ENCODE measurements at places on chromosomes 1 and 21.

DNA sequence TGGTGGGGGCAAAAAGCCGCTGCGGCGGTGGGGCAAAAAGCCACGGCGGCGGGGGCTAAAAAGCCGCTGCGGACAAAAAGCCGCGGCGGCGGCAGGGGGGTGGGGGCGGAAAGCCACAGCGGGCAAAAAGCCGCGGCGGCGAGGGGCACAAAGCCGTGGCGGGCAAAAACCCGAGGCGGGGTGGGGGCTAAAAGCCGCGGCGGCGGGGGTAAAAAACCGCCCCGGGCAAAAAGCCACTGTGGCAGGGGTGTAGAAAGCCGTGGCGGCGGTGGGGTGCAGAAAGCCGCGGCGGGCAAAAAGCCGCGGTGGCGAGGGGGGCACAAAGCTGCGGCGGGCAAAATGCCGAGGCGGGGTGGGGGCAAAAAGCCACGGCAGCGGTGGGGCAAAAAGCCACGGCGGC lies 3901.8 kb downstream of the SRGAP2C start:
- DNase-seq = no peak

DNA sequence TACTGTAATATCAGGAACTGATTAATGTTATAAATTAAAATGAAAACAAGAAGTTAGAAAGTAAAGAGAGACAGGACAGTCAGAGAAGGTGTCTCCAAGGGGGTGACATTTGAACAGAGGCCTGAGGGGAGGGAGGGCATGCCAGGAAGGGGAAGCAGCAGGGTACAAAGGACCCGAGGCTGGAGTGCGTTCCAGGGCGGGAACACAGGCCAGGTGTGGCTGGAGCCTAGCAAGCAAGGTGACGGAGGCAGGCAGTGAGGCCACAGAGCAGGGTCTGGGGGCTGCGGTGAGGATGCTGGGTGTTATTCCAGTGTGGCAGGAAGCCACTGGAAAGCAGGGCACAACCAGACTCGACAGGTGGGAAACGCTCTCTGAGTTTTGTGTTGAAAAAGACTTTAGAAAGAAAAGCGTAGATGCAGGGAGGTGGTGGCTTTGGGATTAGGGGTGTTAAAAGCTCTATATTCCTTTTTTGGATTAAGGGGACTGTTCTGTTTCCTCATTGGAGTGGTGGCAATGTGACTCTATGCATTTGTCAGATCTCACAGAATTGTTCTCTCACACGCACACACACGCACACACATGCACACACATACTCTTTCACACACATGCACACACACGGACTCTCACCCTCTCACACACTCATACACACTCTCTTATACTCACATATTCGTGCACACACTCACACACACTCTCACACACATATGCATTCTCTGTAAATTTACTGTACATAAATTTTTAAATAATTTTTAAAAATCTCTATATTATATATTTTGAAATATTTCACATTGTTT lies 124.5 kb downstream of the GLIS1 start:
- DNase-seq = no peak

DNA sequence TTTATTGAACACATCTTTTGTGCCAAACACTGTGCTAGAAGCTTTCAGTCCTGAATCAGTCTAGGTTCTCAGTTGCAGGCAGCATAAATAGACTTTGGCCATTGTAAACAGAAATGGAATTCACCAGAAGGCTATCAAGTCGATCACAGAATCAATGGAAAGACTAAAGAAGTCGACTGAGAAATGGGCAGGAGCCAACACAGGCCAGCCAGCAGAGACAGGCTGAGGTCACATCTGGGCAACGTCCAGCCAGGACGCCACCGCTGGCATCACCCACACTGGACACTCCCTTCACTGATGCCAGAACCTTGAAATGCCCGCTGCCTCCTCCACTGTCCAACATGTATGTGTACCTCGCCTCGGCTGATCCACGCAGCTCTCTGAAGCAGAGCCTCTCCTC lies 5.5 kb upstream of the CNTN2 start:
- no peak for DNase-seq

DNA sequence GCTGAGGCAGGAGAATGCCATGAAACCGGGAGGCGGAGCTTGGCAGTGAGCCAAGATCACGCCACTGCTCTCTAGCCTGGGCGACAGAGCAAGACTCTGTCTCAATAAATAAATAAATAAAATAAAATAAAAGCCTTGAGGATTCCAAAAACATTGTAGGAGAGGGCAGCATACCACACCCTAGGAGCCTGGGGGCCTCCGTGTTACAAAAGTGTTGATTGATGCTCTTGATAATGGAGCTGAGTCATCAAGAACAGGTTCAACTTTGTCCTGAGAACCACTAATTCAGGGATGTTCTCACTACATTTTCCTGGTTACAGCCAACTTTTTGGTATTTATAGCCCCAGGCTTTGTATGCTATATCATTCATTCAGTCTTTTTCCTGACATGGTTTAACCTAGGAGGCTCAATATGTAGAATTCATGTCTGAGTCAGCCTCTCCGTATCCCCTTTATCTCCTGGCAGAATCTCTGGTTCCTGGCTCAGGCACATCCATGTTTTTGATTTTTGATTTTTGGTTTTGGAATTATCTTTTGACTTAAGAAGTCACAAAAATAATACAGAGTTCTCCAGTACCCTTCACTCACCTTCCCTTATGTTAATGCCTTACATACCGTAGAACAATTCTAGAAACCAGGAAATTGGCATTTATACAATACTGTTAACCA lies 69.4 kb downstream of the LRRC8D start:
- DNase-seq = no peak

GRCh38 chr1:150922519-150922975 lies 3.6 kb upstream of the SETDB1 start:
- DNase-seq = no peak

- DNase-seq = no peak
These were observed at the start of gene SCMH1 for GRCh38 chr1:41241749-41242341. Gene SCMH1 (minus strand): TSS chr1:41242306. CDS start chr1:41186133, 56,173 bp downstream.

GRCh38 chr21:31326522-31327242 lies 17.4 kb downstream of the TIAM1 start:
- DNase-seq = no peak

DNA sequence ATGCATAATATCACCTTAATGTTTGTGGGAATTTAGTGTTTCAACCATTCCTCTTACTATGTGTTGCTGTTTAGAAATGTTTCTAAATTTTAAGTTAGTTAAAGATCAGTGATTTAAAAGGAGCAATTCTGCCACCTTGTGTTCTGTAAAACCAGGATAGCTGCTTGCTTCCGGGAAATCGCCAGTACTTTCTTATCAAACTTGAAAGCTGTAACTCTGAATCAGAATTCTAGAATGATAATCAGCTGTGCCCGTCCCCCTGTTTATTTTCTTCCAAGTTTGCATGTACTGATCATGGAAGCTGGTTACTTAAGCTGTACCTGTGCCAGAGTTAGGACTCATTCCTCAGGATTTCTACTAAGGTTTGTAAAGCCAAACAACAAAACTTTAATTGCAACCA lies 656.4 kb downstream of the LTN1 start:
- DNase-seq = no peak

- DNase-seq = no peak
These were observed 8.8 kb upstream of the ANGPTL7 start for GRCh38 chr1:11180342-11180744.

- no peak for DNase-seq
These were observed 14.5 kb downstream of the PLA2G4A start for GRCh38 chr1:186843226-186843625.

- no peak for DNase-seq
These were observed 22.4 kb downstream of the PLA2G2D start for GRCh38 chr1:20096840-20097447.

DNA sequence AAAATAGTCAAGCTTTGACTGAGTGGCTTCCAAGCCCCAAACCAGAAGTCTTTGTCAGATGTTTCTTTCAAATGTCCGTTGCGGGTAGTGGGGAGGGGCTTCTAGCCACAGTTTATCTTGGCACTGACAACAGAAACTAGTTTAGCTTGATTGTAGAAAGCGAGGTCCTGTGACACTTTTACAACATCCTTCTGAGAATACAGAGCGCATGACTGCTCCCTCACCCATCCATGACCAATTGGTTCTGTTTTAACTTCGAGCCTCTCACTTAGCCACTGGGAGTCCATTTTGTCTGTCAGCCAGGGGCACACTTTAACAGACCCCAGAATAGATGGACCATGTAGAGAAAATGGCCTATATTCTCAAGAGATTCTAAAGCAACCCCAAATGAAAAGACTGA lies 199.2 kb upstream of the ST6GALNAC5 start:
- no peak for DNase-seq

GRCh38 chr1:223479718-223480425 lies 86.7 kb downstream of the CCDC185 start:
- no peak for DNase-seq

DNA sequence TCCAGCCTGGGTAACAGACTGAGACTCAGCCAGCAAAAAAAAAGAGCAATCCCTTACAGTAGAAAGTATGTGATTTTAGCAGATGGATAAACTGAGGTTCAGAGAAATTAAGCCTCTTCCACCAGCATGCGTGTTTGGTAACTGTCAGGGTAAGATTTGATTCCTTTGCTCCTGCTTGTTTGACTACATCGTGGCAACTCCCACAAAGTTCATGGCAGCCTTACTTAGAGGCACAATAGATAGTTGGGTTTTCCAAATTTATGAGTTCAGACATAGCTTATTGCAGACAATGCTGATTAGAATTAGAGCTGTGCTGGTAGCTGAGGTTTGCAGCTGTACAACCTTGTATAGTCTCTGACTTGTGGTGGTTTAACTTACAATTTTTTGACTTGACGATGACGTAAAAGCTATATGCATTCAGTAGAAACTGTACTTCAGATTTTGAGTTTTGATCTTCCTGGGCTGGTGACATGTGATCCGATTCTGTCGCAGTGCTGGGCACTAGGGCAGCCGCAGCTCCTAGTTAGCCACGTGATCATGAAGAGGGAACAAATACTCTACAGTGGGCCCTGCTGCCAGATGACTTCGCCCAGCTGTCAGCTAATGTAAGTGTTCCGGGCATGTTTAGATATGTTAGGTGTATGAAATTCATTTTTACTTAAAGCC lies 167.8 kb downstream of the DHRS3 start:
- no peak for DNase-seq

GRCh38 chr1:28518745-28519341 lies 13.0 kb downstream of the RCC1 start:
- DNase-seq = no peak

DNA sequence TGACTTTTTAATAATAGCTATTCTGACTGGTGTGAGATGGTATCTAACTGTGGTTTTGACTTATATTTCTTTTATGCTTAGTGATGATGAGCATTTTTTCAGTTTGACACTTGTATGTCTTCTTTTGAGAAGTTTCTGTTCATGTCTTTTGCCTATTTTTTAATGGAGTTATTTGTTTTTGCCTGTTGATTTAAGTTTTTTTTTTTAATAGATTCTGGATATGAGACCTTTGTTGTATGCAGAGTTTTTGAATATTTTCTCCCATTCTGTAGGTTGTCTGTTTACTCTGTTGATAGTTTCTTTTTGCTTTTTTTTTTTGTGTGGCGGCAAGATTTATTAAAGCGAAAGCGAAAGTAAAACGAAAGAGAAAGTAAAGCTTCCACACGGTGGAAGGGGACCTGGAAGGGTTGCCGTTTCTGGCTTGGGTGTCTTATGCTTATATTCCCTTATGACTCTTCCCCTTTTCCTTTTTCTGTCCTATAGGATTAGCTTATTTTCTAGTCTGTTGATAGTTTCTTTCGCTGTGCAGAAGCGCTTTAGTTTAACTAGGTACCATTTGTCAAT lies 67.6 kb downstream of the TBX19 start:
- no peak for DNase-seq

DNA sequence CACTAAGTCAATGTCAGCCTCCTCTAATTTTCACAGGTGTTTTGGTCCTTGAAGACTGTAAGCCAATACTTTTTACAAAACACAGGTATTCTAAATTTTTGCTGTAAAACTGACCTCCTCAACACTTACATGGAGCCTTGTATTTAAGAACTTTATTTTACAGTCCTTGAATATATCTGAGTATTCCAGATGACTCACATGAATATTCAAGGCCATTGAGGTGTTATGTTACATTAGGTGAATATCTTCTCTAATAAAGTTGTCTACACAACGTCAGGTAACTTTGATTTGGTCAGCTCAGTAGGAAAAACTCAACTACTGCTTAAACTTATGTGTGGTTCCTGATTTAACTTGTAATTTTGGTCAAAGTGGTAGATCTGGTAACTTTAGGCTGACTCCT lies 254.2 kb downstream of the OLFM3 start:
- DNase-seq = no peak

DNA sequence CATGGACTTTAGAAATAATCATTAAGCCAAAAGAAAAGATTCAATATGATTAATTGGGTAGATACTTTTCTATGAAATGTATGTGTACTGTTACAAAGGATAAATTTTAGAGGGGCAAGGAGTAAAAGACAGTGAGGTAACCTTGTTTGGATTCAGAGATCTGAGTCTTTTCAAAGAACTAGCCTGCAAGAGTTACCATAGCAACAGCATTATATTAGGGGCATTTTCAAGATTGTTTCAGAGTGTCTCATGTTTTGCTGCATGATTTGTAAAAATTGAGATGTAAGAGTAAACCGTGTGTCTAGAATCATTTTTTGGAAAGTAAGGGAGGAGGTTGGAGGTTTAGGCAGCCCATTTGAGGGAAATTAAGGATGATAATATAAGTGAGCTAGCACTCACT lies 70.6 kb upstream of the KIAA1614 start:
- no peak for DNase-seq

DNA sequence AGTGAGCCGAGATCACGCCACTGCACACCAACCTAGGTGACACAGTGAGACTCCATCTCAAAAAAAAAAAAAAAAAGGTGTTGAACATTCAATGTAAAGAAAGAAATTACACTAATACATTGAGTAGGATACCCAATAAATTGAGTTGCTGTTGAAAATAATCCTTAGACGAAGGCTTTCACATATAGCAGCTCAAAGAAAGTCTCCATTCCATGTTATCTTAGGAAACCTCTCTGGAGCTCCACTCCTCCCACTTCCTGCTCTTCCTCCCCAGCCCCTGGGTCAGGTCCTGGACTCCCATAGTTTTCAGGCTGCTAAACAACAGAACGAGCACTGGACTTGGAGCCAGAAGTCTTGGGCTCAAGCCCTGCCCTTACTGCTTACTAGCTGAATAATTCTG lies 15.6 kb upstream of the CNR2 start:
- DNase-seq = no peak

DNA sequence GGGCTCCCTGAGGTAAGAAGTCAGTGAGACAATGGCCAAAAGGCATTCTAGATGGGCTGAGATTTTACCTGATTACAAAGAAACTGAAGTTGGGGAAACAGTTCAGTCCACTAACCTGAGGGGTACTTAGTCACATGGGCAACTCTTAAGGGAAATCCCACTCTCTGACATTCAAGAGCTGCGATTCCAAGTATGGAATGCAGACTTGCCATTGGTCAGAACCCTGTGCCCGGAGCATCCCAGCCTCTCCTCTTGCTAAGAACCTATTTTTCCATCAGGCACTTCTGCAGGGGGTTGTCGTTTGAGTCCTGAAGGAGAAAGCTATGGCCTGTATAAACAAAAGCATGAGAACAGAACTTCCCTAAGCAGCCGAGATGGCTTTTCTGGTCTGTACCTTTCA lies 434.9 kb upstream of the DAB1 start:
- no peak for DNase-seq

GRCh38 chr1:181179279-181179986 lies 90.9 kb downstream of the IER5 start:
- no peak for DNase-seq

- DNase-seq = no peak
These were observed 65.1 kb upstream of the DUSP10 start for GRCh38 chr1:221806984-221807383.

All from esophagus squamous epithelium (tissue), 5 donors.